Globus pallidus (tissue), 1 donor: ENCODE measurements at places on chromosomes 4 and X.

GRCh38 chrX:97334850-97335249 lies 451.1 kb downstream of the RPA4 start:
- DNase-seq, result no peak

DNA sequence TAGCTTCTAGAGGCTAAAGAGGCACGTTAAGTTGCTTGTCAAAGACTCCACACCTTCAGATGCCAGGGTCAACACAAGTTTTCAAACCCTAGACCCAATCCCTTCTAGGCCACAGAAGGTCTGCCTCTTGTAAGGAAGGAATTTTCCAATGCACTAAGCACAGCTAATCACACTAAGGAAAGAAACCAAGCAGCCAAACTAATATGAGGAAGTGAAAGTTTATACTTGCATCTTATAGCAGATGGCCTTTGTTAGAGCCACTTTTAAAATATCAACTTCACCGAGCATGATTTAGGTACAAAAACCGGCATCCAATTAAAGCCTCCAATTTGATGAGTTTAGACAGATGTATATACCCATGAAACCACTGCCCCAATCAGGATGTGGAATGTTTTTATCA lies 9.9 kb downstream of the FHL1 start:
- DNase-seq, result no peak

DNA sequence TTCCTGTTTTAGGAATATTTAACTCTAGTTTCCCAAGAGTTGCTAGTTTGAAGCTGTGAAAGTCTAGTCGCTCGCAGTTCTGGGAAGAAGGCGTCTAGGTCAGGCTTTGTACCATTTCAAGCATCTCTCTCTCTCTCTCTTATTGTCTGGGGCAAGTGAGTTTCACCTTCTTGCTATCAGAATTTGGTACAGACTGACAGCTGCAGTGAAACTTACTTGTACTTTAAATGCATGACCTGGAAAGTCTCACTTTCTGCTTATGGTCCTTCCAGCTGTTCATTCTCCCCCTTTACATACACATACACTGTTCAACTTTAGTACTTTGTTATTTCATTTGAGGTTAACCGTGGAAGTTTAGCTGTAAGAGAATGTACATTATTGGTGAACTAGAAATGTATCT lies 4.4 kb downstream of the FRMPD4 start:
- DNase-seq, result no peak

GRCh38 chr4:123401271-123402120 lies 4.9 kb downstream of the SPRY1 start:
- no peak for DNase-seq

DNA sequence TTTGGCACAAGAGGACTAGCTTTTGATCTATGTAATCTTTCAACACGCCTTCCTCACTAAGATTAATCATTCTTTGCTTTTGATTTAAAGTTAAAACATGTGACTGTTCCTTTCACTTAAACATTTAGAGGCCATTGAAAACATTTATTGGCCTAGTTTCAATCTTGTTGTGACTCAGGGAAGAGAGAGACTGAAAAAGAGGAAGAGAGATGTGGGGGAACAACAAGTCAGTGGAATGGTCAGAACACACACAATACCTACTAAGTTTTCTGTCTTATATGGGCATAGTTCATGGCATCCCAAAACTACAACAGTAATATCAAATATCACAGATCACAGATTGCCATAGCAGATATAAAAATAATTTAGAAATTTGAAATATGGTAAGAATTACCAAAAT lies 812.9 kb upstream of the AGA start:
- no peak for DNase-seq

DNA sequence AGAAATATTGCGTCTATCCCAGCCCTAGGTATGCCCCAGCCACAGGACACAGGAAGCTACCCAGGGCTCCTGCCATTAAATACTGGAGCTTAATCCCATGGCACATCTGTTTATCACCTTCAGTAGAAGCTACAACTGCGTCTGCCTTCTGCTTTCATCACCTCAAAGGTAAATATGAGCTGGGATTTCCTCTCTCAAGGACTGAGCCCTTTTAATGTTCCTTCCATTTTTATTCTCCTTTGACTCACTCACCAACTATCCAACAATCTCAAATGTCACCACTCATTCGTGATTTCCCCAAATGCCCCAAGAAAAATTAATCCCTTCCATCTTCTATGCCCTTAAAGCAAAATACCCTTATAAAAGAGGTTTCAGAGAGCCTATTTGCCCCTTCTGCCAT lies 1.8 kb upstream of the MID1 start:
- no peak for DNase-seq

GRCh38 chr4:1939664-1940509 lies 68.7 kb downstream of the NSD2 start:
- DNase-seq, result no peak
